ENCODE measurements at places on chromosomes 5 and 9.

DNA sequence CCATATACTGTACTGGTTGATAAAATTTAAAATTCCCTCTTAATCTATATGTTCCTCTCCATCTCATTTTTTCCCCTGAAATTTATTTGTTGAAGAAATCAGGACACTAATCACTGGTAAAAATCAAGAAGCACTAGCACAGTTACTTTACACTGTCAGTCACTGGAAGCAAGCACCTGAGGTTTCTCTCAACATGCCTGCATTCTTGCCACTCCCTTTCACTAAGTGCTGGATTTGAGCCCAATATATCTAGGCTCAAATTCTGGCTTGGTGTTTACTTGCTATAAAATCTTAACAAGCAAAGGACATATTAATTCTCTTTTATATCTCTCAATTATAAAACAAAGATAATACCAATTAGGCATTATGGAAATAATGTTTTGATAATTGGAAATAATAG is 58.6 kb downstream of the DIAPH1 start:
- peak; percentile 39 for DNase-seq

GRCh38 chr5:42992088-42992879 is 47.8 kb downstream of the ANXA2R start:
- DNase-seq = no peak

DNA sequence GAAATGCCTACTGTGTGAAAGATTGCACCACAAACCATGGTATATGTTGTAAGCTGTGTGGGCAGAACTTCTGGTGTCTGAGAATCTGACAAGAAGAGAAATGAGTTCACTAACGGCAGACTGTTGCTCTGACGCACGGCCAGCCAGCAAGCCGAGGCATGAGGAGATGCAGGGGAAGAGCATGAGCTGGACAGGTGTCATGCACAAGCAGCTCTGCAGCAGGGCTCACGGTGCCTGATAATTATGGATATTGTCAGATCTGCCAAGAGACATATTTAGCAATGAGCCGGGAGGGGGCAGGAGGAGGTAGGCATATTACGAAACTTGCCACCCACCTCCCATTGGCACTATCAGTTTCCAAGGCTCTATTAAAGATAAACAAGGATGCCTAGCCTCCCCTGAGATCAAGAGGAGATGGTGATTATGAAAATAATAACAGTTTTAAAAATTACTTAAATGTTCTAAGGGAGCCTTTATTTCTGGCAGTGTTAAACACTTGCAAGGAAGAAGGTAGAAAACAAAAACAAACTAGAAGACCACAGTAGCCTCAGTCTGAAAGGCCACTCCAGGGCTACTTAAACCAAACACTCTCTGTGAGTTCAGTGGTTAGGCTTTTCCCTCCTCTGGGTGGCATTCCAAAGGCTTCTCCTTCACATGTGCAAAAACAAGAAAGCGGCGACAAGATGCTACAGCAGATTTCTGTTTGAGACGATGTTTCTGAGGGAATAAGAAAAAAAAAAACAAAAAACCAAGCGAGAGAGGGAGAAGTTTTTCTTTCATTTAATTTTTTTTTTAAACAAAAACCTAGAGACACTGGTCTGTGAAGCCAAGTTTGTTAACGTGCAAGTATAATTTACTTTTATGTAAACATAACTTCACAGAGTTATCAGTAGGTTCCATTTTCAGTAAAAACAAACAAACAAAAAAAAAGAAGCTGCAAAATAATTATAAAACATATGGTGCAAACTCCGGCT is 339.5 kb downstream of the BNC2 start:
- no peak for DNase-seq

DNA sequence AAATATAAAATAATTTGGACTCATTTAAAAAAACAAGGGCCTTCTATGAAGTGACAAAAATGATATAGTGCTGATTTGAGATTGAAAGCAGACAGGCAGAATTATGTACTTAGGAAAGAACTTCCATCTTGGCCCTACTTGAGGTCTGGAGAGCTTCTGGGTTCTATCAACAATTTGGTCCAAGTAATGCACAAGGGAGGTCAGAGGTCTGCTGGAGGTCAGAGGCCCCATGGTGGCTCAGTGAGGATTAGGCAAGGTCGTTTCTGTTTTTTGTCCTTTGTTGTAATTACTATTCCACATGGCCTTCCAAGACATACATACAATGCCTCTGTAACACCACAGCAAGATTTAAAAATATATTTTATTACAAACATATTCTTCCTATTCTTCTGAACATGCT is 37.2 kb downstream of the NUDT12 start:
- no peak for DNase-seq

DNA sequence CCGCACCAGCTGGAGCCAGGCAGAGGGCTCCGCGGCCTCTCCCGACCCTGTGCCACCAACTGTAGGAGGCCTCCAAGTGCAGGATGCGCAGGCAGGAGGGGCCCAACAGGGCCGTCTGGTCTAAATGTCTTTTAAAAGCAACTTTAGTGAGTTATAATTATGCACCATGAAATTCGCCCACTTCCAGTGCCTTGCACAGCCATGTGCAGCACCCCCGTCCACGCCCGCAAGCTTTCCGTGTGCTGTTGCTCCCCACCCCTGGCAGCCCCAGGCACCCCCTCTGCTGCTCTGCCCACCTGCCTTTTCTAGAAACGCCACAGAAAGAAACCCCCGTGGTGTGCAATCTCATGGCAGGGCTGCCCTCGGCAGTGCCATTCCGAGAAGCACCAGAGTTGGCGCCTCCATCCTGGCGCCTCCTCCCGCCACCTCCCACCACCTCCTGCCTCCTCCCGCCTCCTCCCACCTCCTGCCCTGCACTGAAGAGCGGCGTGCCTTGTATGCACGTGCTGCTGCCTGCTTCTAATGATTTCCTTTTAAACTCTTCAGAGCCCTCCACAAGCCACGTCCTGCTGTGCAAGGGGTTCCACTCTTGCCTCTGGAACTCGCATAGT is 7.5 kb upstream of the SLC6A18 start:
- no peak for DNase-seq

DNA sequence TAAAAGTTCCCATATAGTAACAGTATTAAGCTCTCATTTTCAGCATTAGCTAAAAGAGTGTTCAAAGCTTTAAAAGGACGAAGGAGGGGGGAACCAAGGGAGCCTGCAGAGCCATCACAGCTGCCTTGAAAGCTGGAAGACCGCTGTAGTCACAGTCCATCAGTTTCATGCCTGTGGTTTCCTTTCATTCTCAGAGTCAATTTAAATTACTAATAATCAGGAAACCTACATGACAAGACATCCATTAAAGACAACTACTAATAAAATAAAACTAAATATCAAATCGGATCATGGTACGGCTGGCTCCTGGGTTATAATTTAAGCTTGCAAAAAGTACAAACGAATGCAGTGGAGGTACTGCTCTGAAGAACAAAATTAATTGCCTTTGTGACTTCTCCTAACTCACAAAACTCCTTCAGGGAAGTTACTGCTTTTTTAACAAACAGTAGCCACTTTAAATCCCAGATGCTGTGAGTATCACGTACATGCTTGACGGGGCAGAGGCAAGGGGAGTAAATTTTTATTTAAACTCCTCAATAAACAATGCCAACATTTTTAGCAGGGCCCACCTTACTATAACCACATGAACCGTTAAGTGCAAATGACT is 213.5 kb downstream of the DENND1A start:
- DNase-seq = no peak

GRCh38 chr5:95027775-95028174 is 257.1 kb downstream of the MCTP1 start:
- DNase-seq = no peak

DNA sequence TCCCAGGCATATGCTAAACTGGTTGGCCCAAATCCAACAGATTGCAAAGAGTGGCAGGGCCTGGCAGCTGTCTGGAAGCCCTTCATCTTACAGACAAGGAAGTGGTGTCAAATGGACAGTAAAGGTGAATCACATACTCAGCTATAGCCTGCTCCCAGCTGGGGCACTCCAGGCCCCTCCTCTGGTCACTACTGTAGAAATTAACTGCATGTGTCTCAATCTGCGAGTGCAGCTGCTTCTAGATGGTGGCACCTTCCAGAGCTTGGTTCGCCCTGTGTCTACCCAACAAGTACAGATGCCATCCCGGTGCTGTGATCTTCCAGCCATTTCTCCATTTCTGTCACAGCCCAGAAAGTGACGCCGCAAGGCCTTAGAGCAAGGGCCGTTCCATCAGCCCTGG is 50.2 kb downstream of the OTULIN start:
- no peak for DNase-seq

DNA sequence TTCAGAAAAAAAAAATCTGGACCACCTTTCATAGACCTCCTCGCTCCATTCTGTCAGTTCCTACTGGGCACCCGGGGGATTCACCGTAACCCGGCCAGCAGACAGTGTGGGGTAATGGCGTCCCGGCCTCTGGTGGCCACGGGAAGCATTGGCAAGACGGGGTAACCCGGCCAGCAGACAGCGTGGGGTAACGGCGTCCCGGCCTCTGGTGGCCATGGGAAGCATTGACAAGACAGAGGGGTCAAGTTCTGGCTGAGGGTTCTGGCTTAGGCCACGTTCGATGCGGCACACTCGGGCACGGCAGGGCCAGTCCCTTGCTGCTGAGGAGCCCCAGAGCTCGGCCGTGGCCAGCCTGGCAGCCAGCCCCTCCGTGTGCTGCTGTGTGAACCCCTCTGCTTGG is 116.2 kb upstream of the RAPGEF1 start:
- no peak for DNase-seq

- DNase-seq = peak; percentile 86
Observed at GRCh38 chr5:157266286-157267007, 524 bp downstream of the CYFIP2 start.

DNA sequence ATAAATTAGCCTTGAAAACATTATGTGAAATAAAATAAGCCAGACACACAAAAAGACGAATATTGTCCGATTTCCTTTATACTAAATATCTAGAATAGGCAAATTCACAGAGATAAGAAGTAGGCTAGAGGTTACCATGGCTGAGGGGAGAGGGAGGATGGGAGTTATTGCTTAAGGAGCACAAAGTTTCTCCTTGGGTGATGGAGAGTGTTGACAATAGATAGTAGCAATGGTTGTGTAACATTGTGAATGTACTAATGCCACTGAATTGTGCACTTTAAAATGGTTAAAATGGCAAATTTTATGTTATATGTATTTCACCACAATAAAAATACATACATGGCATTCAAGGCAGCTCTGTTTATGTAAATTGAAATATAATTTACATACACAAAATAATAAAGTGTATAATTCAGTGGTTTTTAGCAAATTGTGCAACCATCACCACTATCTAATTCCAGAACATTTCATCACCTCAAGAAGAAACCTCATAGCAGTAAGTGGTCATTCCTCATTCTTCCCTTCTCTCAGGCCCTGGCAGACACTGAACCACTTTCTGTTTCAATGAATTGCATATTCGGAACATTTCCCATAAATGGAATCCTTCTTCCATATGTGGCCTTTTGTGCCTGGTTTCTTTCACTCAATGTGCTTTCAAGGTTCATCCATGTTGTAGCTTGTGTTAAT is 59.2 kb downstream of the NDST1 start:
- DNase-seq = no peak

- no peak for DNase-seq
Observed at GRCh38 chr5:159737263-159737662, 179.0 kb upstream of the ADRA1B start.

- no peak for DNase-seq
Observed at GRCh38 chr5:130032807-130033206, 128.5 kb downstream of the CHSY3 start.

GRCh38 chr5:32600054-32600622 is 14.8 kb downstream of the SUB1 start:
- DNase-seq = no peak

GRCh38 chr9:20041697-20042081 is 252.9 kb upstream of the SLC24A2 start:
- DNase-seq = no peak

DNA sequence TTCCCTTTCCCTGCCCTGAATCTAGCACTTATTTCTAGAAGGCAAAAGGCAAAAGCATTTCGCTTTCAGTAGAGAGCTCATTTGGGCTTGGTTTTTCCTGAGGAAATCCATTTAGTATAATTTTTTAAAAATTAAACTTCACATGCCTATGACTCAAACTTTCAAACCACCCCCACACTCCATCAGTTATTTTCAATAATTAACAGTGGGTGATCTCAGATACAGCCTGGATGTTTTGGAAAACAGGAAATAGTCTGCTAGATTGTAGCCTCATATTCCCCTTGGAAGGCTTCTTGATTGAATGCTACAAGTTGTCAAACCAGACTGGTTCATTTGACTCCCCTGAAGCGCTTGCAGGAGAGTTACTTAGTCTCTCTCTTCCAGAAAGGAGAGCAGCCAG is 40.6 kb downstream of the SEMA5A start:
- no peak for DNase-seq

- DNase-seq = no peak
Observed at GRCh38 chr5:148653291-148653835, 964 bp downstream of the HTR4 start.

DNA sequence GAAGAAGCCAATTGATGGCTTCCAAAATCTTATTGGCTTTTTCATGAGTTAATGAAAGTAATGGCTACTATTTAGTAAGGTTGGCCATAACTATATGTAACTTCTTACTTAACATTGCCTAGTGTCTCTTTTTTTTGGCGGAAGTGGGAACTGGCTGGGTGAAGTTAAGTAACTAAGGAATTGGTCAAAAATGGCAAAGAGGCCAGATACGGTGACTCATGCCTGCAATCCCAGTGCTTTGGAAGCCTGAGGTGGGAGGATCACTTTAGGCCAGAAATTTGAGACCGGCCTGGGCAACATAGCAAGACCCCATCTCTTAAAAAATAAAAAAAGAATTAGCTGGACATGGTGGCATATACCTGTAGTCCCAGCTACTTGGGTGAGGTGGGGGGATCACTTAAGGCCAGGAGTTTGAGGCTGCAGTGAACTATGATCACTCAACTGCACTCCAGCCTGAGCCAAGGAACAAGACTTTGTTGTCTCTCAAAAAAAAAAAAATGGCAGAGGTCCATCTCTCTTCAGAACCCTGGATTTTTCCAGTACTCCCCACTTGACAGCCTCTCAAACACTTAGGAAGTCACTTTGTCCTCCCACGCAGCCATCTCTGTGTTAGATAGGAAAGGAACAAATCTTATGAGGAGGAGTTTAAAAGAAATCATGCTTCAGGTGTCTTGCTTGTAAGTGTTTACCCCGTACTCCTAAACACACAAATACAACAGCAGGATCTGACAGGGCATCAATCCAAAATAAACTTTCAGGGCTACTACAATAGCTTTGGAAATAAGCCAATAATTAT is 75.7 kb downstream of the TEK start:
- no peak for DNase-seq

- DNase-seq = no peak
Observed at GRCh38 chr9:37729499-37729898, 24.1 kb upstream of the TRMT10B start.

DNA sequence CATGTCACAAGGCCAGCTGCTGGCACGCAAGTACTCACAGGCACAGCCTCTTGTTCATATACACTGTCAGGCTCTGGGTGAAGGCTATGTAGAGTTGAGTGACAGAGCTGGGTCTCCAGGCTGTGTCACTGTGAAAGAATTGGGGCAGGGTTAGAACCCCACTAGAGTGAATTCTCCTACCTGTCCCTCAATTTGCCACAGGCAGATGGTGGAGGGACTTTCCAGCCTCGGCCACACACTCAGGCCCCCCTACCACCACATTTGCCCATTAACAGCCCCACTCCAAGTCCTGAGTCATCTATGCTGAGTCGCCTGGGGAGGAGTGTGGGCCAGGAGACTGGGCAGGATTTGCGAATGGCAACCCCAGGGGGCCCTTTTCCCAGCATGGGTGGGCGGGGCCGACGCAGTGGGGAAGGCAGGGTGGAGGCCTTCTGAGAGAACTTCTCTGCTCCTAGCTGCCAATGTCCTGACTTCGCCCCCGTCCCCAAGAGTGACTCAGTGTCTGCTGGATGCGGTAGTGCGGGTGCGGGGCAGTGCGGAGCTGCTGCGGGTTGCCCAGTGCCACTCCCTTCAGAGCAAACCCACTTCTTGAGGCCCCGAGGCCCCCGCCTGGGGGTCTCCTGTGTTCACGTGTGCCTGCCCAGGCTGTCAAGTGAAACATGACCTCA is 50.3 kb upstream of the PSD2 start:
- DNase-seq = no peak

All from pancreas (tissue), 10 donors.